ENCODE measurements at places on chromosomes 5 and 9.

- DNase-seq, result no peak
Observed at GRCh38 chr9:116238776-116239340, 85.3 kb downstream of the PAPPA start.

DNA sequence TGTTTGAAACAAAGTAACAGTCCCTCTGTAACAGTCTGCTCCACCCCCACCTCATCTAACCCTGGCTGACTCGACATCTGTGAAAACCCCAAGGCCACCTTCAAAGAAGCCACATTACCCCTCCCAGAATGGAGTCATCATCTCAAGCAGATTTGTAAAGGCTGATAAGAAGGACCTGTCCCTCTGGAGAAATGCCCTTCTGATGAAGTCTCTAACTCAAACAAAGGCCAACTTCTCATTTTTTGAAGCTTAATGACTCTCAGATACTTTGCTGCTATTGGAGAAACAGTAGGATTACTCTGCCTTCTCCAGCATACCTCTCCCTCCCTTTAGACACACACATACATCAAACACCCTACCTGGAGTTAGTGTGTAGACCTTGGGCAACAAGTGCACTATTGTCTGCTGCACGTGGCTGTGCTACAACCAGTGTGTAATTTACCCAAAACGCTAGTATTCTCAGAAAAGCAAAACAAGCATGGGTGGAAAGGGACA lies 5.3 kb upstream of the SUSD1 start:
- DNase-seq, result no peak

GRCh38 chr5:156971415-156971814 lies 8.4 kb upstream of the TIMD4 start:
- DNase-seq, result no peak

- DNase-seq, result no peak
Observed at GRCh38 chr5:113052041-113052795, 75.6 kb downstream of the DCP2 start.

DNA sequence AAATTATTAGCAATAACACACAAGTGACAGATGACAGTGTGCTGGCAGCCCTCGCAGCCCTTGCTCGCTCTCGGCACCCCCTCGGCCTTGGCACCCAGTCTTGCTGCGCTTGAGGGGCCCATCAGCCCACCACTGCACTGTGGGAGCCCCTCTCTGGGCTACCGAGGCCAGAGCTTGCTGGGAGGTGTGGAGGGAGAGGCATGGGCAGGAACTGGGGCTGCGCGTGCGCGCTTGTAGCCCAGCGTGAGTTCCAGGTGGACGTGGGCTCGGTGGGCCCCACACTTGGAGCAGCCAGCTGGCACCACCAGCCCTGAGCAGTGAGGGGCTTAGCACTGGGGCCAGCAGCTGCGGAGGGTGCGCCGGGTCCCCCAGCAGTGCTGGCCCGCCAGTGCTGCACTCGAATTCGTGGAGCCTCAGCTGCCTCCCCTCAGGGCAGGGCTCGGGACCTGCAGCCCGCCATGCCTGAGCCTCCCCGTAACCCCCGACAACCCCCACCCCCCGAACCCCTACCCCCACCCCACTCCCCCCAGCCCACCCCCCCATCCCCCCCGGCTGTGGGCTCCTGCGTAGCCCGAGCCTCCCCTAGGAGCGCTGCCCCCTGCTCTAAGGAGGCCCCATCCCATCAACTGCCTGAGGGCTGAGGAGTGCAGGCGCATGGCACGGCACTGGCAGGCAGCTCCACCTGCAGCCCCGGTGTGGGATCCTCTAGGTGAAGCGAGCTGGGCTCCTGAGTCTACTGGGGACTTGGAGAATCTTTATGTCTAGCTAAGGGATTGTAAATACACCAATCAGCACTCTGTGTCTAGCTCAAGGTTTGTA lies 240.9 kb downstream of the TRIM36 start:
- no peak for DNase-seq

DNA sequence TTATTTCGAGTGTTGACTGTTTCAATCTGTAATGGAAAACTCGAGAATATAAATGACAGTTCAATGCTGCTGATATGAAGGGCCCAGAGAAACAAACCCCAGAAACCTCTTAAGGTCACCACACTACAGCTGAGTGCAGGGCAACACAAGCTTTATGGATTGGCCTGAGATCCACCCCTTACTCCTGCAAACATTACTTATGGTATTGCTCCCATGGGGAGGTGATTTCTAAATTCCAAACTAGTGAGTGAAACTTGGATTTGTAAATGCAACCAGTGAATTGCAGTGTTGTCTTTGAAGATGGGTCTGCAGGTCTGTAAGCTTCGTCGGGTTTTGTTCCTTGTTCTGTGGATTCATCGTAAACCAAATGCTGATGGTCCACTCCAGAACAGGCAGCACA lies 85.4 kb downstream of the NTRK2 start:
- no peak for DNase-seq
